Mesothelial cell of epicardium (in vitro differentiated cells): ENCODE measurements at places on chromosomes 5 and 9. TPM values are rescaled to one million over a fixed set of nuclear protein-coding genes. Genes with fewer than 3 reads are reported as not detected.

- H3K27ac ChIP-seq, result no peak overlapping the region
- H3K4me3 ChIP-seq, result no peak overlapping the region
These were observed 598.2 kb upstream of the KLF4 start for GRCh38 chr9:108087781-108088180.

GRCh38 chr5:170538696-170539586 is 35.1 kb downstream of the KCNIP1 start:
- peaks cover 10% of the 10 kb centered on the region for H3K4me1 ChIP-seq
- no peak overlapping the region for H3K4me3 ChIP-seq
- H3K36me3 ChIP-seq, result no peaks in the 10 kb centered on the region
- peaks cover 47% of the 10 kb centered on the region for H3K27me3 ChIP-seq
- H3K27ac ChIP-seq, result no peak overlapping the region

The IFNA1 gene
- not detected in 3 replicates for total RNA-seq

DNA sequence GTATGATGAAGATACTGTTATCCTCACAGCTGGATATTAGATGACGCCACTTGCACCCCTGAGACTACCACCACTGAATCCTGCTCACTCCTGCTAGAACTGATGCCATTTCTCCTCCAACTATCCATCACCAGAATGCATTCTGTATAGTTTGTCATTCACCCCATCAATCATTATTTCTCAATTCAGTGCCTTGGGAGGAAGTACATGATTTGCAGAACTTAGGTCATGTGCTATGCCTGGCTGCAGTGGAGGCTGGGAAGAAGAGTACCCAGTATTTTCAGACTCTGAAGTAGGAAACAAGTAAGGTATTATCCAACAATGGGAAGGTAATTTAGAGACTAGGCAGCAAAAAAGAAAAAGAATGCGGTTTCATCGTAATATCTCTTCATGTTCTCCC is 26.2 kb upstream of the HSD17B4 start:
- peaks cover 12% of the 10 kb centered on the region for H3K4me1 ChIP-seq
- no peak overlapping the region for H3K27ac ChIP-seq
- H3K4me3 ChIP-seq, result no peak overlapping the region

DNA sequence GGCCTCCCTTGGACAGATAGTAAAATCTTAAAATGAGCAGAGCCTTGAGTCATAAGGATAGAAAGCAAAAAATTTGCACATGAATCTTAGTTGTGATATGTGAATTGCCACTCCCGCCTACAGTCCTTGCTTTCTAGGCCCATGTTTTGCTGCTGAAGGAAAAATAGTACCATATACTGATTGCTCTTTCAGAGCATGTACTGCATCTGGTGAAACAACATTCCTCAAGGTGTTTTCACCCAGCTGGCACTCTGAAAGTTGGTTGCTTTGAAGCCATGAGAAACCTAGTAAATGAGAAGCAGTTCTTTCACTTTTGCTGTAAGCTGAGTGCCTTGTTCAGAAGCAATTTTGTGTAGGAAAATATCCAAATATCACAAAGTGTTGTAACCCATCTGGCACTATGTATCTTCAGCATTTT is 10.3 kb downstream of the CDC37L1 start:
- peak overlapping the region; percentile 62 for H3K27ac ChIP-seq
- no peak overlapping the region for H3K4me3 ChIP-seq
- peaks cover 15% of the 10 kb centered on the region for H3K36me3 ChIP-seq
- no peaks in the 10 kb centered on the region for H3K27me3 ChIP-seq
- H3K4me1 ChIP-seq, result peaks cover 2% of the 10 kb centered on the region
- no peak for DNase-seq

The NANS gene
- total RNA-seq, result 36.7 to 39.5 TPM (median 36.9 TPM) in 3 replicates

DNA sequence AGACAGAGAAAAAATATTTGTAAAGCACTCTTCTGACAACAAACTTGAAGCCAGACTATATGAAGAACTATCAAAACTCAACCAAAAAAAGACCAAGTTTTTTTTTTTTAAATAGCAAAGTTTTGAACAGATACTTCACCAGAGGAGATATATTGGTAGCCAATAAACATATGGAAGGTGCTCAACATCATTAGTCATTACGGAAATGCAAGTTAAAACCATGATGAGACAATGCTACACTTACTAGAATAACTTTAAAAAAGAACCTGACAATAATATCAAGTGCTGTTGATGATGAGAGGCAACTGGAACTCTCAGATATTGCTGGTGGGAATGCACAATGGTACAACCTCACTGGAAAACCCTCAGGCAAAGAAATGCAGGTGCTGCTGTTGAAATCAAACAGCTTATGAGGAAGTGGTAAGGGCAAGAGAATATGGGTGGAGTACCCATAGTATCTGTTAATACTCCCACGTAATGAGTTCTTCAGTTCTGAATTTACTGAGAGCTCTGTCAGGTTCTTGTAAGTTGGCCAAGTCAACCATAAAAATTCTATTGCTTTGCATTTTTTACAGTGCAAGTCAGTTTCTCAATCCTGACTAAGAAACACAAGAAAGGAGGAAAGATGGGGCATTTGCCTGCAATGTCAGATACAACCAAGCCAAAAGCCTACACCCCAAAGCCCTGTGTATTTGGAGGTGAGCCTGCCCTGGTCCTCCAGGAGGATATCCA is 87.3 kb upstream of the GNAQ start:
- peaks cover 6% of the 10 kb centered on the region for H3K4me1 ChIP-seq
- H3K4me3 ChIP-seq, result no peak overlapping the region
- no peaks in the 10 kb centered on the region for H3K27me3 ChIP-seq
- DNase-seq, result no peak

DNA sequence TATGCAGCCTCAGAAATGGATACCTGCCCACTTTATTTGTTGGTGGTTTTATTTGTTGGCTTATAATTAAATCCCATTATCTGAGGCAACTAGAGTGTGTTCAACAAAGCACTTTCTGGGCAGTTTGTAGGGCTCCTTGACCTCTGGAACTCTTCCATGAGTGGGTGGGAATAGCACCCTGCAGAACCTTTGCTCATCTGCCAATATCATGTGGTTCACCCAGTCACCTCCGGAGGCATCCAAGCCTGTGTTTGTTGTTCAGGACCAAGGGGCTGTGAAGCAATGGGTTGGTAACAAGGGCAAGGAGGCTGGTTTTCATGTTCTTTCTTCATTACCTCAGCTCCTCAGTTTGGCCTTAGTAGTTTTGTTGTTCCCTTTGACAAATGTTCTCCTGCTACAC is 314.0 kb downstream of the NDUFS4 start:
- H3K27me3 ChIP-seq, result no peaks in the 10 kb centered on the region
- no peak overlapping the region for H3K27ac ChIP-seq
- no peaks in the 10 kb centered on the region for H3K4me1 ChIP-seq
- no peaks in the 10 kb centered on the region for H3K36me3 ChIP-seq

DNA sequence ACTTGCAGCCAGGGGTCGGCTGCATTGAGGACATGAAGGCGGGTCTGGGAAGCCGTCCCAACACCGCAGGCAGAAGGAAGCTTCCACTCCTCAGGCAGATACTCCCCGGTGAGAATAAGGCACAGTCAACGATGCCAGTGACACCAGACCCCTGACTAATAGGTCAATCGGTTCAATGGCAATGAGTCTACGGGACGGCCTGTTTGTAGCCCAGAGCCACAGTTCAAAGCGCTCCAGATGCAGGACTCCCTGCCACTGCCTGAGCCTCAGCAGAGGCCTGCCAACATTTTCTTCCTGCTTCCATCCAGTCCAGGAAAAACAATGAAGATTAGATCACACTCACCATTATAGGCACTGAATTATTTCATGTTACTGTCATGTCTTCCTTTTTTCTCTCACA is 84.5 kb upstream of the SIMC1 start:
- no peak overlapping the region for H3K4me3 ChIP-seq
- DNase-seq, result no peak
- H3K27ac ChIP-seq, result no peak overlapping the region
- no peaks in the 10 kb centered on the region for H3K36me3 ChIP-seq

GRCh38 chr9:89891591-89892304 is 286.9 kb downstream of the GADD45G start:
- H3K4me1 ChIP-seq, result peaks cover 6% of the 10 kb centered on the region
- H3K27me3 ChIP-seq, result no peaks in the 10 kb centered on the region
- H3K4me3 ChIP-seq, result no peak overlapping the region
- DNase-seq, result peak; percentile 29

DNA sequence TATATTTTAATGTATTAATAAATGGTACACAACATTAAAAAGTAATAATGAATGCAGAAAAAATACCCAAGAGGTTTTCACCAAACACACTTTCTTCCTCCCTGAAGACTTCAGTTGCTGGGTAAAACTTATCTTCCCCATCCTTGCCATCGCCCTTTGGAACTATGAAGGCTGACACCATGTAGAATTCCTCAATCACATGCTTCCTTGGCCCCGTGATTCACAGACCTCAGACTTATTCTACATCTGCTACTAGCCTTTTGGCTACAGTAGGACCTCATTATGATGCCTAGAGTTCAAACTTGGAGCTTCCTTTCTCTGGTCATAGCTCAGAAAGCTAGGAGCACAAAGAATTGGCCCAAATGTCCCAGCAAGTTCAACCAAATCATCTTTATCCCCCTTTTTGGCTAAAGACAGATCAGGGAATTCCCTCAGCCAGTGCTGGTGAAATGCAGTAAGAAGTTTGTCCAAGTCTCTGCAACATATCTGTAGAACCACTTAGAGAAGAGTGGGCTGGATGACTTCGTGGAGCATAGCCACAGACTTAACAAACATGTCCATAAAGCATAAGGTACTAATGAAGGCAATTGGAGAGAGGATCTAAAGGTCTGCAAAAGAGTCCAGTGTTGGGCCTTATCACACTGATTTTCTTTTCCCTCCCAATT is 253.5 kb downstream of the SEC61B start:
- no peaks in the 10 kb centered on the region for H3K36me3 ChIP-seq
- DNase-seq, result no peak
- peaks cover 2% of the 10 kb centered on the region for H3K4me1 ChIP-seq
- no peaks in the 10 kb centered on the region for H3K27me3 ChIP-seq

The CEP72 gene
- 20.1 to 21.7 TPM (median 20.3 TPM) in 3 replicates for total RNA-seq

DNA sequence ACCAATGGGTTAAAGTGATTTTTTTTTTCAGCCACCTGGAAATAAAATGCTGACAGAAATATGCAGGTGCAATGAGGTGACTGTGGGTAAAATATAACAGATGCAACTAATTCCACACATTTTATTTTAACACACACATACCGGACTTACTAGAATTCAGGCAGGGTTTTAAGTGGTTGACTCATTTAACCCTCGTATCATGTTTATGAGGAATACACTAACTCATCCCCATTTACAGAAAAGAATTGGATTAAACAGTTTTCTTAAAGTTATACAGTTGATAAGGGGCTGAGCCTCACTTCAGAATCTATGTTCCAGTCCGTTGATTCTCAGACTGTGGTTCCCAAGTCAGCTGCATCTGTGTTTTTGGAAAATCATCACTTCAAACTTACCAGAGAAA is 207.5 kb downstream of the CHSY3 start:
- no peak overlapping the region for H3K27ac ChIP-seq
- no peak for DNase-seq
- H3K4me3 ChIP-seq, result no peak overlapping the region
- H3K27me3 ChIP-seq, result peaks cover 4% of the 10 kb centered on the region
- peaks cover 15% of the 10 kb centered on the region for H3K4me1 ChIP-seq

The SLC9A3 gene
- total RNA-seq, result 1.9 to 2.4 TPM (median 2.3 TPM) in 3 replicates

DNA sequence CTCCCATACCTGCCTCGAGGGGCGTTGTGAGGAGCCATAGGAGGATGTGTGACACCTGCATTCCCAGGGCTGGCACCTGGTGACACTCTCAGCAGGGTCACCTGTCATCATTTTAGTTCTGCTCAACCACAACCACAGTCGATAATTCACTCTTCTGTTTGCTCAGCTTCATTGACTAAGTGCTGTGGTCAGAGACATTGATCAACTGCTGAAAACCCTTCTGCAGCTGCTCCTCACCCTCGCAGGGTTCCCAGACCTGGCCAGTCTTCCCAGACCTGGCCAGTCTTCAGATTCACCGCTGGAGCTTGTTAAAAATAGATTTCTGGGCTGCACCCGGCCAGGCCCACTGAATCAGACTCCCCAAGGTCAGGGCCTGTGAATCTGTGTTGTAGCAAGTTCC is 92.8 kb downstream of the MVB12B start:
- no peak overlapping the region for H3K4me3 ChIP-seq
- no peaks in the 10 kb centered on the region for H3K4me1 ChIP-seq
- H3K27ac ChIP-seq, result no peak overlapping the region
- H3K27me3 ChIP-seq, result no peaks in the 10 kb centered on the region
- DNase-seq, result no peak

- H3K36me3 ChIP-seq, result no peaks in the 10 kb centered on the region
- no peak for DNase-seq
- no peak overlapping the region for H3K27ac ChIP-seq
- peaks cover 26% of the 10 kb centered on the region for H3K27me3 ChIP-seq
These were observed 29.5 kb downstream of the SURF6 start for GRCh38 chr9:133306242-133307204.

GRCh38 chr5:143739746-143740145 is 72.2 kb upstream of the HMHB1 start:
- no peak overlapping the region for H3K4me3 ChIP-seq
- H3K27ac ChIP-seq, result no peak overlapping the region

DNA sequence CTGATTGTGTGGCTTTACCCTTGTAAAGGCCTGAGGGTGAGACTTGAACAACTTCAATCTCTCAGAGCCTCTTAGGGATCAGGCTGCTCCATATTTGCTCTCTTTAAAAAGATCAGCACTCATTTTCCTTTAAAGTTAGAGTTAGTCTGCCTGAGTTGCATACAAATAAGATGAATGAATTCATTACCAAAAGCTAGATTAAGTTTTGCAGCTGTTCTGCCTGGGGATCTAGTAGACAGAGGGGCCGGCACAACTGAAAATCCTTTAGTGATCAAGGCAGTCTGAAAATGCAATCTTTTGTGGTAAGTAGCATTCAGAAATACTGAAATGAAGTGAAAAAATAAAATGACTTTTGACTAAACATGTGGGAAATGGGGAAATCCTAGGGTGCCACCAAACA is 264.0 kb downstream of the MAN2A1 start:
- DNase-seq, result no peak
- no peaks in the 10 kb centered on the region for H3K4me1 ChIP-seq
- H3K4me3 ChIP-seq, result no peak overlapping the region
- H3K27ac ChIP-seq, result no peak overlapping the region

- no peak overlapping the region for H3K4me3 ChIP-seq
- H3K36me3 ChIP-seq, result no peaks in the 10 kb centered on the region
- peak overlapping the region; percentile 80 for H3K27ac ChIP-seq
- H3K27me3 ChIP-seq, result no peaks in the 10 kb centered on the region
These were observed 41.1 kb upstream of the ERCC6L2 start for GRCh38 chr9:95834281-95834907.

- no peaks in the 10 kb centered on the region for H3K27me3 ChIP-seq
- H3K4me1 ChIP-seq, result peaks cover 23% of the 10 kb centered on the region
- no peak overlapping the region for H3K4me3 ChIP-seq
- no peak for DNase-seq
These were observed 1183.8 kb upstream of the WWC1 start for GRCh38 chr5:167107684-167108083.

DNA sequence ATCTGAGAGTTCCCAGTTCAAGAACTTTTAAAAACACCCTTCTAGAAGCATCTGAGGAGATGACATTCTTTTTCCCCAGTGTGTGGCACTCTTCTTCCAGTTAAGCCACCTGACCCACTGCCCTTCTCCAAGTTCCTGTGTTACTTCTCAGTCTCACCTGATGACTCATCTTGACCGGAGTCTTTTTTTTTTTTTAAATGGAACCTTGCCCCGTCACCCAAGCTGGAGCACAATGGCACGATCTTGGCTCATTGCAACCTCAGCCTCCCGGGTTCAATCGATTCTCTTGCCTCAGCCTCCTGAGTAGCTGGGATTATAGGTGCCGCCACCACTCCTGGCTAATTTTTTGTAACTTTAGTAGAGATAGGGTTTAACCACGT is 224.1 kb upstream of the DAB2 start:
- H3K27ac ChIP-seq, result peak overlapping the region; percentile 50
- H3K27me3 ChIP-seq, result no peaks in the 10 kb centered on the region
- H3K4me1 ChIP-seq, result peaks cover 26% of the 10 kb centered on the region
